ENCODE measurements at places on chromosomes 6 and 20. TPM values are rescaled to one million over a fixed set of nuclear protein-coding genes. Genes with fewer than 3 reads are reported as not detected.

SLC17A1 gene
- total RNA-seq = 0.14 TPM

ALDH8A1 gene
- total RNA-seq = 0.29 TPM

WFDC2 gene
- total RNA-seq = not detected

BANF2 gene
- total RNA-seq = not detected

SLC22A1 gene
- 1.7 TPM for total RNA-seq

METTL24 gene
- total RNA-seq = not detected

PET117 gene
- 23.6 TPM for total RNA-seq

SUMO4 gene
- total RNA-seq = not detected

GPR6 gene
- not detected for total RNA-seq

LRRC73 gene
- total RNA-seq = 0.97 TPM

NEDD9 gene
- 47.4 TPM for total RNA-seq

LBP gene
- 1.3 TPM for total RNA-seq

C20orf202 gene
- total RNA-seq = not detected

FAM8A1 gene
- total RNA-seq = 4.9 TPM

CRIP3 gene
- total RNA-seq = not detected

ZNF311 gene
- total RNA-seq = 0.42 TPM

SOBP gene
- 1.6 TPM for total RNA-seq

NRN1 gene
- total RNA-seq = 1.0 TPM

SYNJ2 gene
- total RNA-seq = 51.6 TPM

PKIB gene
- 0.54 TPM for total RNA-seq

TGM2 gene
- 445 TPM for total RNA-seq

ULBP2 gene
- total RNA-seq = 3.3 TPM

HSF2 gene
- 5.8 TPM for total RNA-seq

DEFB124 gene
- not detected for total RNA-seq

ENPP5 gene
- not detected for total RNA-seq

MEI4 gene
- total RNA-seq = not detected
